ENCODE measurements at places on chromosomes 12 and 14.

DNA sequence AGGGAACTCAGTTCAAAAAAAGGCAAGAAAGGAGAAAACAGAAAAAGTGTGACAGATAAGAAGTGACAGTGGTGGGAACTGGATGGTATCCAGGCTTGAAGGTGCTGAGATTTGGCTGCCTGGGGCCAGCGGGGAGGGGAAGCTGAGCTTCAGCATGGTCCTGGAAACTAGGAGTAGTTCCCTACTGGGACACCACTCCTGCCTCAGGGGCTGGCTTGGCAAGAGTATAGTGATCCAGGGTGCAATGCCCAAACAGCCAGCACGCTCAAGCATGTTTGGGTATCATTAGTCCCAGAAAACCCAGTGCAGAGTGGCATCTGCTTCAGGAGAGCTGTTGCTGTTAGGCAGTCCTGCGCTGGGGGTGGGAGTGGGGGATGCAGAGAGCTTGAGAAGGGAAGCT lies 49.5 kb upstream of the KTN1 start:
- DNase-seq = no peak

DNA sequence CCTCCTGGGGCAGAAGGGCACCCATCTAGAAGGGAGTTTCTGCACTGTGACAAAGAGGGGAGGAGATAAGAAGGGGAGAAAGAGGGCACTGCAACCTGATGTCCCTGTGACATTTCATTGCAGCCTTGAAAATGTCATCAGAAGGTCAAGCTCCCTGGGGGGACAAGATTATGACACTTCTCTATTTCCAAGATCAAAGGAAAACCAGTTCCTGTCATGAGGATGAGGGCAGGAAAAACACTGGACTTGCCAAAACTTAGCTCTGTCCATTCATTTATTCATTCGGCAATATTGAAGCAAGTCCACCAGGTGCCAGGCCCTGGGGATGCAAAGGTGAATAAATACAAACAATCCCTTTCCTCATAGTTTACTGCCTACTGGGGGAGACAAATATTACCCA lies 138.4 kb upstream of the CDKN3 start:
- no peak for DNase-seq

GRCh38 chr14:100402631-100403030 lies 79.5 kb downstream of the SLC25A47 start:
- DNase-seq = no peak

- no peak for DNase-seq
These were observed 125.7 kb downstream of the SCARB1 start for GRCh38 chr12:124737772-124738635.

- no peak for DNase-seq
These were observed 7.0 kb downstream of the CGRRF1 start for GRCh38 chr14:54516709-54517108.

GRCh38 chr12:47839214-47839876 lies 19.6 kb upstream of the HDAC7 start:
- peak; percentile 21 for DNase-seq

DNA sequence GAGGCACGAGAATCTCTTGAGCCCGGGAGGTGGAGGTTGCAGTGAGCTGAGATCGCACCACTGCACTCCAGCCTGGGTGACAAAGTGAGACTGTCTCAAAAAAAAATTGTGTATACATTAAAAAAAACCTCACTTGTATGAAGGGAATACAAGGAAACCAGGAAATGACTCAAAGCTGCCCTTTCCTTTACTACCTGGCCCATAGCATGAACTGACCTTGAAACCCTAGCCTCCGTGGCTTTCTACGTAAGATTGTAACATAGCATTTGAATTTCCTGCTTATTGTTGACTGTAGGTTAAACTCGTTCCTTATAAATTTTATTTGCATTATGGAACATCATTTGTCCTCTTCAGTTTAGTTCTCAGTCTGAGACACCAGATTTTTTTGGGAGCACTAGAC lies 9.1 kb upstream of the DDX47 start:
- DNase-seq = no peak

GRCh38 chr12:53824001-53824712 lies 72.4 kb upstream of the CISTR start:
- no peak for DNase-seq

DNA sequence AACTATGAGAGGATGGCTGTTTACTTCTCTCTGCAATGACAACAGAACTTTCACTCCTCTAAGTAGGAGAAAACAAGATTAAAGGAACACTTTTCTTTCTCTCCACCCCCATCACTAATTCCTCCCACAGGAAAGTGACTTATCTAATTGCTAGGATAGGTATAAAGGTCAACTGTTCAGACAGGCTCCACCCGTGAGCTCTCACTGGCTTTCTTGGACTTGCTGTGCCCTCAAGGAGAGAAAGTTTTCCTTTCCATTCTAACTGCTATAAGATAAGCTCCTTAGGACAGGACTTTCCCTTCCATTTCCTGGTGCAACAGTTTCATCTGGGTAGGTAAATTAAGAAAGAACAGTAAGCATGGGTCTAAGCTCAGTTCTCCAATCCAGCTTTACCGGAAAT lies 4.8 kb downstream of the SLC41A2 start:
- DNase-seq = no peak

DNA sequence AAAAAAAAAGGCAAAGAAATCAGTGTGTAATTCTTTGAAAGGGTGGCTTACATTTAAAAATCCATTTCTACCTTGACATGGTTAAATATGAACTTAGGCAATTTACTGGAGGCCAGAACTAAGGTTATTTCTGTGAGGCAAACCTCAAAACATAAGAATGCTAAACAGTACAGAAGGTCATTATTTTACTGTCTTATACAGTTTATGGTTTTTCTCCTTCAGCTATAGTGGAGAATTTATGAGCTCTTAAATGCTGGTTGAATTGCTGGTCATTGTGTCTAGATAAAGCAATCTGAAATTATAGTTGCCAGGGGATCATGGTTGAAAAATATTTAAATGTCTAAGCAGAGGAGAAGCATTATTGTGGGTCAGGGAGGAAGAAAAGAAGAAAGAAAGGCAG lies 70.5 kb downstream of the TRIM9 start:
- DNase-seq = no peak

GRCh38 chr12:20494851-20495250 lies 126.5 kb downstream of the PDE3A start:
- no peak for DNase-seq

DNA sequence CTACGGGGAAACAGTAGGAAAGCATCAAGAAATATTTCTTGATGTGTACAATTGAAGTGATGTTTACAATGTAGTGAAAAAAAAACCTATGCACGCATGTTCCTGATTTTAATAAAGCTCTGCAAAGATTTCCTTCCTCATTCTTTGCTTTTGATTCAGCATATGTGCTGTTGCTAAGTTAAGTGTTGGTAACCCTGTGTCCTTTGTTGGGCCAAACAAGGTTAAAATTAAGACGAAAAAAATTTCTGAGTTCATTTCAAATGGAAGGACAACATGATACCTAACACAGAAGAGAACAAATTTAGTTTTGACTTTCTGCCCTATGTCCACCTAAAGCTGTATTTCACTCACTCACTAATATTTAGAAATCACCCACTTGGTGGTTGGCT lies 62.8 kb downstream of the PPP2R5C start:
- DNase-seq = no peak

DNA sequence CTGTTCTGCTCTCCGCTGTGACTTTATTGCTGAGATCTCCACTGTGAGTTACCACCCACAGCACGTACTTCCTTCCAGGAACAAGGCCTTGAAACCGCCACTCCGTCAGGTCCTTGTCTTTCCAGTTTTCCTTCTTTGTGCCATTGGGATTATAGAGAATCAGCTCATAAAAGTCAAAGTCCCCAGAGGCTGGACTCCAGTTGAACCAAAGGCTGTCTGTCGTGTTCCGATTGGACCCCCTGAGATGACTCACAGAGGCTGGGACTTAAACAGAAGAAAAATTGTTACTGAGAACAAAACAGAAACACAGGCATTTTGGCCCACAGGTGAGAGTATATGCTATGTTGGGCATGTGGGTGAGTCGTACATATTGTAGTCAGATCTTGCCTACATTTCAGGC lies 76.6 kb downstream of the PTPRB start:
- DNase-seq = no peak

DNA sequence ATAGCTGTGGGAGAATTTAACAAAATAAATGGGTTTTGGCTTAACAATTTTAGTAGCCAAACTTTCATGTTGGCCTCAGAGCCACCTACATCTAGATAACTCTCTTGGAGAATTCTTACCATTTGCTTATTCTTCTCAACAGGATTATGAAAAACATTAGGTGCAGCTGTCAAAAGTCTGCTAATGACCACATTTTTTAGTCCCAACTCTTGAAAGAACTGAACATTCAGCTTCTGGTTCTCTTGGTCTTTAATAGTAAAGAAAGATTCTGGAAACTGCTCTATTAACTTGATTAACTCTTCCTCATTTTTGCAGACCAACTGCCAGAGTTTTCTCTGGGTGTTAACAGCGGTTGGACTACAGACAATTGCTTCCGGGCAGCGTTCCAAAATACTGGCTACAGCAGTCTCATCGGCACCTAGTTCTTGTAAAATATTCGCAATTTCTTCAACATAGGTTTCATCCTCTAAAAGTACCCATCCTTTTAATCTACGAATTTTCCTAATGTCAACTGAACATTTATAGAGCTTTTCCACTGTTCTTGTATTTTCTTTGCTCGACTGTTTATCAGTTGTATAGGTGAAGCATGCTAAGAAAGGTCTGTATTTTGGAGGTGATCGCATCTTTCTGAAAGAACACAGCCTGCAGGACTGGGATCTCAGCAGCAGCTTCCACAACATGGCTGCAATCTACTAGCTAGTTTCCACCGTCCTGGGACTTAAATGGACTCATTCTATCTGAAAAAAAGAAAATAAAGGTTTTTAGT lies 8.7 kb downstream of the MTERF2 start:
- DNase-seq = no peak

DNA sequence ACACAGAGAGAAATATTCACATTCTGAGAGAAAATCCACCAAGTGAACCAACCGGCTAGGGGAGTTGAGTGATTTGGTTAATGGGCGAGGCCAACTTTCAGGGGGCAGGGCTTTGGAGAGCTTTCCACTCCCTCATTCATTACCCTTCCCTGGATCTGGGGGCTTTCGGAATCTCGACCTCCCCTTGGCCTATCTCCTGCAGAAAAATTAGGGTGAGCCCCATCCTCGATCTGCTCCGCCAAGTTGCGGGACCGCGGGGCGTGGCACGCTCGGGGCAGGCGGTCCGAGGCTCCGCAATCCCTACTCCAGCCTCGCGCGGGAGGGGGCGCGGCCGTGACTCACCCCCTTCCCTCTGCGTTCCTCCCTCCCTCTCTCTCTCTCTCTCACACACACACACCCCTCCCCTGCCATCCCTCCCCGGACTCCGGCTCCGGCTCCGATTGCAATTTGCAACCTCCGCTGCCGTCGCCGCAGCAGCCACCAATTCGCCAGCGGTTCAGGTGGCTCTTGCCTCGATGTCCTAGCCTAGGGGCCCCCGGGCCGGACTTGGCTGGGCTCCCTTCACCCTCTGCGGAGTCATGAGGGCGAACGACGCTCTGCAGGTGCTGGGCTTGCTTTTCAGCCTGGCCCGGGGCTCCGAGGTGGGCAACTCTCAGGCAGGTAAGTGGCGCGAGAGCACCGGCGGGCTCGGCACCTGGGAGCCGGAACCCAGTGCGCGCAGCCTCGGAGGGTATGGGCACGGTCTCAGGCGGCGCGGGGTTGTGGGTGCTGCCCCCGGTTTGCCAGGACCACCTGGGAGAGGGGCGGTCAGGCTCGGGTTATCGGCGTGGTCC lies at the start of gene ERBB3:
Gene ERBB3 (plus strand): TSS at position 443 of the 833 bp plus-strand sequence. CDS start 136 bp downstream, at position 579.
- peak; percentile 62 for DNase-seq

DNA sequence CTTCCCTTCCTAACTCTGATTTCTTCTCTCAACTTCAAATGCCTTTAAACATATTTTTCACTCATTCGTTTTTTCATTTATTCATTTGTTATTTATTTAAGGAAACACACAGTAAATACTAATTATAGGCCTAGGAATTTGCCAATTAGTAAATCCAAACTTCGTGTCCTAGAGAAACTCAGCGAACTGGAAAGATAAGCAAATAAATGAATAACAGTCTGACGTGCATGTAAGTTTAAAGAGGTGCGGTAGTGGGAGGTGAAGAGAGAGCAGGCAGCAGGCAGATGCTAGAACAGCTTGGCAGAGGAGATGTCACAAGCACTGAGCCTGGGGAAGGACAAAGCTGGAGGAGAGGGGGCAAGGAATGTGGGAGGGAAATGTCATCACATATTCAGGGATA lies 228.2 kb downstream of the DPY19L2 start:
- no peak for DNase-seq

- DNase-seq = peak; percentile 66
These were observed 77.5 kb downstream of the PELI2 start for GRCh38 chr14:56195704-56196103.

DNA sequence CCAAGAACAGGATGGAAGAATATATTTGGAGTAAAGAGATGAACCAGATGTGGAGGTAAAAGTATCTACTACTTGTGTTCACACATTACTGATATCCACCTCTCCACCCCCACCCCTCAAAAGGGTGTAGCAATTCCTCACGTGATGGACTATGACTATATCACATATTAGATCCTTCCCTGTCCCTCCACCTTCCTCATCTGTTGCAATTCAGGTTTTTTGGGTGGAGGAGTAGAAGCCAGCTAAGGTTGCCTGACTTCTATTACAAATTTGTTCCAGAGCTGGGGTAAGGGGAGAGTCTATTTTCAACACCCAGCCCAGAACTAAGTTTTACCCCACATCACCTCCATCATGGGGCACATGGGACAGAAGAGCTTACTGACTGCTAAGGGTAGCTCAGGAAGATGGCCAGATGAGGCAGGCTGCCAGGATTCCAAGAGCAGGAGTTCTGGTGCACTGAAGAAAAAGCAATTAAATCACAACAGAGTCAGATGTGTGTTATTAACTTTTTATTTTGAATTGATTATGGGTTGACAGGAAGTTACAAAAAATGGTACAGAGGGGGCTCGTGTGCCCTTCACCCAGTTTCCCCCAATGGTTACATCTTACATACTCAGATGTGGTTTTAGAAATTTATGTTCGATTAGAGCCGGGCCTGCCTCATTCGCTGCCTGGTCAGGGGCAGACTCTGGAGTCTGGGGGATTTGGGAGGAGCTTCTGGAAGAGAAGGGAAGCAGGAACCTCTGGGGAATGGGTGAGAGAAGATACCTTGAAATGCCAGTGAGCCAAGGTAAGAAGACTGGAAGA lies 2.1 kb downstream of the RNASE13 start:
- DNase-seq = no peak

- DNase-seq = no peak
These were observed 145.8 kb upstream of the NUDT4 start for GRCh38 chr12:93231938-93232337.

- DNase-seq = no peak
These were observed 353.6 kb downstream of the MED13L start for GRCh38 chr12:115923851-115924250.

- DNase-seq = no peak
These were observed 3.1 kb downstream of the GPD1 start for GRCh38 chr12:50106907-50107306.

DNA sequence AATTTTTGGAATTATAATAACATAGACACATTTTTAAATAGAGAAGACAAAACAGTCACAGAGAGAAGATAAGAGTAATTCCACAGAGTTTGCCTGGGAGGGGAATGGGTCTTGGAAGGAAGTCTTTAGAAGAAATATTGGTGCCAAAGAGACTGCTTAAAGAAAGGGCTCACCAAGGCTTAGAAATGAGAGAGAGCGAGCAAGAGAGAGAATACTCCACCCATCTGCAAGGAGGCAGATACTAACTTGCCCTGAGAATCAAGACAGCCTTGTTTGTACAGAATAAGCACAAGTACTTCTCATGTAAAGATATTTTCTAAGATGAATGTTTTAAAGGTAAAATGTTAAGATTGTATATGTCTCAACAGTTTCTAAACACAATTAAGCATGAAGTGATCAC lies 165.5 kb downstream of the SLC38A4 start:
- no peak for DNase-seq

- no peak for DNase-seq
These were observed 96.3 kb upstream of the NAV3 start for GRCh38 chr12:77734214-77734883.
